ENCODE measurements at places on chromosomes 11 and 22. TPM values are rescaled to one million over a fixed set of nuclear protein-coding genes. Genes with fewer than 3 reads are reported as not detected.

DNA sequence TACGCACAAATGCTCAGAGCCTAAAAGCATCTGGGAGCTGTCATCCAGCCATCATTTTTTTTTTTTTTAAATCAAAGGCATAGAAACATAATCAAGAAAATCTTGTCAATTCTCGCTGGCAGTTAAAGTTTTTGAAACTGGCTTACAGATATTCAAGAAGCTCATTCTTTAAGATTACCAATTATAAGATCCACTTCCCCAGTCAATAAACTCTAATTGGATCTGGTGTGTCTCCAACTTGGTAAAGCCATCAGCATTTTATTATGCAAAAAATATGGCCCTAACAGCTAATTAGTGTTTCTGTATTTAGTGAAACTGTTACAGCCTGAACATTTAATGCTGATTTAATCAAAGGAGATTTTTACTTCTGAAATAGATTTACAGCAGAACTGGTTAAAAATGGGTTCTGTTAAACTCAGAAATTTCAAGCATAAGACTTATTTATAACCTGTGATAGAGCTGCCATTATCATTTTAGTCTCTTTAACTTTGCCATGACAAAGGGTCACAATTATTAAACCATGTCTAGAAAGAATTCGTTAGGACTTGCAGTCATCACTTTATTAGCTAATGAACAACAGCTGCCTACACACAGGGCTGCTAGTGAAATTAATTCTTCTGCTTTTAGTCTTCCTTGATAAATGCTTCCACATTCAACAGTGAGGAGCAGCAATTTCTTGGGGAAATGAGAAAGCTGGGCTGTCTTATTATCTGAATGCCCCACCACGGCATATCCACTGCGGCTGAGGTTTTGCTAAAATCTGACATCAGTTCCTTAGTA lies 176.4 kb upstream of the PITPNB start:
- DNase-seq = no peak
- no peak overlapping the region for H3K4me3 ChIP-seq
- H3K4me1 ChIP-seq = no peaks in the 10 kb centered on the region
- H3K27me3 ChIP-seq = no peaks in the 10 kb centered on the region
- H3K36me3 ChIP-seq = no peaks in the 10 kb centered on the region
- H3K27ac ChIP-seq = no peak overlapping the region

DNA sequence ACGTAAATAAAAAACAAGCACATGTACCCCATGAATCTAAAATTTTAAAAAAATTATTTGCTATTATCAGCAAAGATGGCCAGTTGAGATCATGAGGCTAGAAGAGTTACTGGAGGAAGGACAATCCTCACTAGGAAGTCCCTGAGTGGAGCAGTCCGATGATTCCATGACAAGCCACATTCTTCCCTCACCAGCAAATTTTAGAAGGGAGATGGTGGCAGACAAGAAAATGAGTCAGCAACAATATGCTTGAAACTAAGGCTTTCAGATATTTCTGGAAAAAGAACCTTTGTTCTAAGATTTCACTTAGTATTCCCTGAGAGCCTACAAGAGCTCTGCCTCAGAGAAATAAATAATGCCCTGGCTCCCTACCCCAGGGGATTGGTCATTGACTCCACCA lies 34.9 kb downstream of the P4HA3 start:
- no peak for DNase-seq
- no peaks in the 10 kb centered on the region for H3K36me3 ChIP-seq
- no peaks in the 10 kb centered on the region for H3K4me1 ChIP-seq

DNA sequence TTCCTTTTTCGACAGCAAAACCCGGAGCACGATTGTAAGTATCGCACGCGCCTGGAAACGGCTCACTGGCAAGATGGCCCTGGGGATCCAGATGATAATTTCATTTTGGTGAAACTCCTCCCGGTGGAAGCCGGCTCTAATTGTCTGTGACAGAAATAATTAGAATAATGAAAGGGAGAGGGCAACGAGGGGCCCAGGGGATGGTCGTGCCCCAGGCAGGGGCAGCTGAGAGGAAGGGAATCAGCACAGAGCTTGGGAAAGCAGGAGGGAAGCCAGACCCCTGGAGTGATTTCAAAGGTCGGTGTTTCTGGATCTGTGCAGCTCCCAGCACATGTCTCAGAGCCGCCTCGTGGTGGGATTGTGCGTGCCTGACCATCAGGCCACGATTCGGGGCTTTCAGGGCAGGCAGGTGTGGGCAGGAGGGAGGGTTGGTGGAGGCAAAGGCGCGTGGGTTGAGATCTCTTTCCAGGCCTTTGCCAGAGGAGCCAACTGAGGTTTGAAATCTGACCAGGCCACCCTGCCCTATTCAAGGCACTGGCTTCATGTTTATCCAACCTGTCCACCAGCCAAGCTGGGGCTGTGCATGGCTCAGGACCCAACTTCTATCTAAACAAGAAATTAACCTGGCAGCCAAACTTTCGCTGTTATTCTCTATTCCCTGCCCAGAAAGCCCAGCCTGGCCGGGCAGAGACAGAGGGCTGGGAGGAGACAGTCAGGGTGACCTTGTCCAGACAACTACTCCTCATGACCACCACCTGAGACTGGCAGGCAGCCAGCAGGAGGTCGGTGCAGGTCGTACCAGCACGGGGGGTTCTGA lies 27.8 kb downstream of the ANO1 start:
- H3K4me1 ChIP-seq = no peaks in the 10 kb centered on the region
- no peaks in the 10 kb centered on the region for H3K36me3 ChIP-seq
- no peak for DNase-seq

GRCh38 chr11:92628401-92629292 lies 340.8 kb upstream of the MTNR1B start:
- no peaks in the 10 kb centered on the region for H3K27me3 ChIP-seq
- H3K36me3 ChIP-seq = no peaks in the 10 kb centered on the region
- H3K4me1 ChIP-seq = no peaks in the 10 kb centered on the region
- H3K4me3 ChIP-seq = no peak overlapping the region

GRCh38 chr22:43455846-43456245 lies 44.0 kb downstream of the MPPED1 start:
- no peaks in the 10 kb centered on the region for H3K4me1 ChIP-seq
- DNase-seq = no peak
- H3K36me3 ChIP-seq = no peaks in the 10 kb centered on the region

- H3K4me3 ChIP-seq = no peak overlapping the region
- no peaks in the 10 kb centered on the region for H3K36me3 ChIP-seq
- H3K27ac ChIP-seq = no peak overlapping the region
- H3K4me1 ChIP-seq = peaks cover 7% of the 10 kb centered on the region
These were observed 58.4 kb downstream of the GALNT18 start for GRCh38 chr11:11563200-11563975.

GRCh38 chr11:58047818-58048217 lies 17.1 kb downstream of the OR6Q1 start:
- H3K4me1 ChIP-seq = no peaks in the 10 kb centered on the region
- H3K27me3 ChIP-seq = no peaks in the 10 kb centered on the region
- H3K36me3 ChIP-seq = no peaks in the 10 kb centered on the region
- no peak overlapping the region for H3K4me3 ChIP-seq

GRCh38 chr11:66386171-66387069 lies 14.9 kb upstream of the SLC29A2 start:
- peaks cover 7% of the 10 kb centered on the region for H3K27me3 ChIP-seq
- H3K4me1 ChIP-seq = peaks cover 11% of the 10 kb centered on the region
- no peaks in the 10 kb centered on the region for H3K36me3 ChIP-seq
- H3K27ac ChIP-seq = peak overlapping the region; percentile 49

- peaks cover 27% of the 10 kb centered on the region for H3K27me3 ChIP-seq
- H3K27ac ChIP-seq = no peak overlapping the region
- H3K4me1 ChIP-seq = no peaks in the 10 kb centered on the region
These were observed 35.9 kb upstream of the PRDM11 start for GRCh38 chr11:45110562-45110961.

DNA sequence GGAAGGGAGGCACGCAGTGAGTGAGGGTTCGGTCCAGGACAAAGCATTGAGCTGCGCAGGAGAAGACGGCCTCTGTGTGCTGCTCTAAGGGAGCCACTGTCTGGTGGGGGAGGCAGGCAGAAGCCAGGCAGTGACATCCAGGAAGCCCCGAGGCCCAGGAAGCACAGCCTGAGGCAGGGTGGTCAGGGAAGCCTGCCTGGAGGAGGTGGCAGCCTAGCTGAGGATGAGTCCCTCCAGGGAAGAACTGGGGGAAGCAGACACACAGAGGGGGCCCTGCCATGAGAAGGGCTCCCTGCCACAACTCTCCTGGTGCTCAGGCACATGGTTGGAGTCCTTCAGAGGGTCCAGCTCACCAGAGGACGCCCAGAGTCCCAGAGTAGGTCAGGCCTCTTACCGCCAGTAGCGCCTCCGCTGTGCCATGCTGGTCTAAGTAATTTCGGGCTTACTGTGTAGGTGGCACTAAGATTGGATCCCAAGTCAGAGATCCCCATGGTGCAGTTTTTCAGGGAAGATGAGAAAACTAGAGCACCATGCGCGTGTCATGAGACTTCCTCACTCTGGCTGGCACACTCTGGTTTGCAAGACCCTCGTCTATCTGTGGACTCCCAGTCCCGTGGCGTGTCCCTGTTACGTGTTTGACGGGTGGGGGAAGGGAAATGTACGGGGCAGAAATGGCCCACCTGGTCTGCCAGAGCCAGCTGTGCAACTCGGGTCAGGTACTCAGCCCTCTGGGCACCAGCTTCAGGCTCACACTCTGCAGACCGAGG lies 887.2 kb downstream of the BRD1 start:
- peaks cover 3% of the 10 kb centered on the region for H3K27me3 ChIP-seq
- no peak overlapping the region for H3K27ac ChIP-seq
- no peaks in the 10 kb centered on the region for H3K36me3 ChIP-seq
- no peak for DNase-seq

- H3K4me3 ChIP-seq = peak overlapping the region; percentile 13
- H3K27ac ChIP-seq = peak overlapping the region; percentile 3
- DNase-seq = no peak
- peaks cover 47% of the 10 kb centered on the region for H3K4me1 ChIP-seq
- no peaks in the 10 kb centered on the region for H3K27me3 ChIP-seq
These were observed 2.8 kb downstream of the NDUFC2 start for GRCh38 chr11:78076733-78077403.

- H3K27me3 ChIP-seq = peaks cover 3% of the 10 kb centered on the region
- H3K4me3 ChIP-seq = no peak overlapping the region
- no peak overlapping the region for H3K27ac ChIP-seq
- no peak for DNase-seq
- H3K36me3 ChIP-seq = no peaks in the 10 kb centered on the region
These were observed 40.2 kb downstream of the SCGB1A1 start for GRCh38 chr11:62459080-62459479.

- peaks cover 5% of the 10 kb centered on the region for H3K4me1 ChIP-seq
- no peak overlapping the region for H3K4me3 ChIP-seq
- H3K36me3 ChIP-seq = no peaks in the 10 kb centered on the region
- peaks cover 16% of the 10 kb centered on the region for H3K27me3 ChIP-seq
These were observed 198.5 kb upstream of the MTNR1B start for GRCh38 chr11:92770981-92771380.

- H3K4me3 ChIP-seq = peak overlapping the region; percentile 92
- no peaks in the 10 kb centered on the region for H3K27me3 ChIP-seq
These were observed 607 bp downstream of the DMC1 start for GRCh38 chr22:38569181-38569971.

DNA sequence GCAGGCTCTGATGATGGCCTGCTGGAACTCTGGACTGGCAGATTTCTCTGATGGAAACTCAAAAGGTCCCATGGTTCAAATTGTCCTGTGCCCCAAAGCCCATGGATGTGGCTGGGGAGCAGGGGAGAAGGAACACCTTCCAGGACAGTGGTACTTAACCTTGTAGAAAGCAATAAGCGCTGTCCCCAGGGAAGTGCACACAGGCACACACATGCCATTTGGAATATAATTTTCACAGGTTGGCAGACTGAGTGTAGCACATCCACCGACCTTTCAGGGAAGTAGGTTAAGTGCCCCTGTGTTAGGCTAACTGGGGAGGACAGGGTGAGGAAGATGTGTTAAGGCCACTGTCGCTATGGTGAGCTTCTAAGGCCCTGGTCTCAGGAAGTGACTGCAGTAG lies 17.8 kb downstream of the DDX25 start:
- no peak overlapping the region for H3K27ac ChIP-seq
- H3K36me3 ChIP-seq = no peaks in the 10 kb centered on the region
- H3K4me1 ChIP-seq = no peaks in the 10 kb centered on the region
- DNase-seq = no peak
- peaks cover 14% of the 10 kb centered on the region for H3K27me3 ChIP-seq
- no peak overlapping the region for H3K4me3 ChIP-seq

GRCh38 chr22:19060356-19061009 lies 61.7 kb downstream of the DGCR2 start:
- H3K36me3 ChIP-seq = peaks cover 16% of the 10 kb centered on the region
- no peaks in the 10 kb centered on the region for H3K4me1 ChIP-seq
- no peaks in the 10 kb centered on the region for H3K27me3 ChIP-seq
- no peak overlapping the region for H3K4me3 ChIP-seq
- DNase-seq = peak; percentile 12
- H3K27ac ChIP-seq = no peak overlapping the region

- no peak overlapping the region for H3K4me3 ChIP-seq
- H3K36me3 ChIP-seq = peaks cover 3% of the 10 kb centered on the region
- peaks cover 6% of the 10 kb centered on the region for H3K27me3 ChIP-seq
These were observed 20.0 kb downstream of the C11orf24 start for GRCh38 chr11:68251765-68252164.

GRCh38 chr22:50660306-50660705 lies 12.3 kb upstream of the SHANK3 start:
- H3K4me1 ChIP-seq = no peaks in the 10 kb centered on the region
- H3K36me3 ChIP-seq = no peaks in the 10 kb centered on the region
- peaks cover 10% of the 10 kb centered on the region for H3K27me3 ChIP-seq
- H3K27ac ChIP-seq = no peak overlapping the region

GRCh38 chr22:19896665-19897355 lies 42.1 kb upstream of the GNB1L start:
- peaks cover 17% of the 10 kb centered on the region for H3K4me1 ChIP-seq
- DNase-seq = no peak
- H3K27me3 ChIP-seq = no peaks in the 10 kb centered on the region
- peak overlapping the region; percentile 38 for H3K27ac ChIP-seq

GRCh38 chr11:103978616-103979595 lies 57.5 kb upstream of the DDI1 start:
- no peak overlapping the region for H3K27ac ChIP-seq
- no peaks in the 10 kb centered on the region for H3K27me3 ChIP-seq
- no peak for DNase-seq
- no peaks in the 10 kb centered on the region for H3K4me1 ChIP-seq
- H3K4me3 ChIP-seq = no peak overlapping the region

GRCh38 chr22:21029486-21030025 lies 2.8 kb downstream of the SLC7A4 start:
- no peak overlapping the region for H3K27ac ChIP-seq
- H3K4me3 ChIP-seq = no peak overlapping the region
- peaks cover 18% of the 10 kb centered on the region for H3K4me1 ChIP-seq
- no peak for DNase-seq

GRCh38 chr11:68051191-68052136 lies 12.6 kb downstream of the TCIRG1 start:
- DNase-seq = no peak
- no peaks in the 10 kb centered on the region for H3K27me3 ChIP-seq
- H3K27ac ChIP-seq = peak overlapping the region; percentile 15
- no peaks in the 10 kb centered on the region for H3K4me1 ChIP-seq

Gene SLC22A8
- total RNA-seq = not detected

Gene C11orf87
- not detected for total RNA-seq

Gene PARVA
- 0.65 TPM for total RNA-seq

Gene TSGA10IP
- not detected for total RNA-seq

Gene SLC16A8
- not detected for total RNA-seq

Gene FKBP2
- 28.1 TPM for total RNA-seq

Gene OR52E8
- total RNA-seq = not detected

Gene TMA7B
- total RNA-seq = 9.1 TPM
